Liver (tissue), 10 donors: ENCODE measurements at places on chromosomes 4 and X. TPM values are rescaled to one million over a fixed set of nuclear protein-coding genes. Genes with fewer than 3 reads are reported as not detected.

- DNase-seq = no peak
Observed at GRCh38 chr4:77072195-77072753, 3.5 kb downstream of the CCNI start.

DNA sequence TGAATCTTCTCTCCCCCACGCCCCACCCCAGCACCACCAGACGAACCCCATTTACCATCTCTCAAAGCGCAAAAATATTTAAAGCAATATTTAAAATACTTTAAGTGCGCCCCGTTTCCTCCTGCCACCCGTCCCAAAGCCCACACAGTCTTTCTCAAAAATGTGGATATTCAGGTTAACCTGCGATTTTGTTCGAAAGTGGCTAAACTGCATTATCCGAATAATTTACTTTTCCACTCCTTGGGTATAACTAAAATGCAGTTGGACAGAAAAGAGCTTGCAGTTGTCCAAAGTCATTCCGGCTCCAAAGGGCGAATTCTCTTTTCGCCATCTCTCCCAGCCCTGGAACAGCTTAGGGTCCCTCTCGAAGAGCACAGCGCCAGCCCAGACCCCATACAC, 662 bp downstream of the SMIM43 start:
- no peak for DNase-seq

DNA sequence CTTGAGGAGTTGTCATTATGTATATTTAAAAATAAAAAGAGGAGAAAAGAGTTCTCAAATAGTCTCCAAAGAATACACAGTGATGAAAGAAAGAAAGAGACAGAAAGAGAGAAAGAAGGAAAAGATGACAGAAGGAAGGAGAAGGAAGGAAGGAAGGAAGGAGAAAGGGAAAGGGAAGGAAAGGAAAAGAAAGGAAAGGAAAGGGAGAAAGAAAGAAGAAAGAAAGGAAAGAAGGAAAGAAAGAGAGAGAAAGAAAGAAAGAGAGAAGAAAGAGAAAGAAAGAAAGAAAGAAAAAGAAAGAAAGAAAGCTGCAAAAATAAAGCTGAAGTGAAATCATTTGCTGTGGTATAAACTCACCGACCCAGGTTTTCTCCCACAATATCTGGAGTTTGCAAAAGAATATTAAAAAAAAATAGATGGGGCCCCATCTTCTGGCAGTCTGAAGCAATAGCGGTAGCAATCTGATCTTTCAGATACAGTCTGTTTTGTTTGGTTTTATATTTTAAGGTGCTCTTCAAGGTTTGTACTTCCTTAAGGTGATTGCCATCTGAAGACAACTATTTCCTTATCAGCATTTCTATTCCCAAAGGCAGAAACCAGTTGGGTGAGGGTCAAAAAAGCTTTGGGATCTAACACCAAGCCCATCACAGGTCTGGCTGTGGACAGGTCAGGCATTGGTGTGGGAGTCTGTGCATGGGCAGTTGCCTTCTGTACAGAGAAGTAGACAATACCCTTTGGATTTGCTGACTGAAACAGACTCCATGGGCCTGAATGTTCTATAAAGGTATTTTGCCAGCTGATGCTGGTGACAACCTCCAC, 160.4 kb downstream of the CPEB2 start:
- DNase-seq = no peak

- DNase-seq = no peak
Observed at GRCh38 chr4:44046491-44046890, 402.1 kb downstream of the KCTD8 start.

- DNase-seq = no peak
Observed at GRCh38 chr4:38151873-38152272, 191.7 kb downstream of the PTTG2 start.

DNA sequence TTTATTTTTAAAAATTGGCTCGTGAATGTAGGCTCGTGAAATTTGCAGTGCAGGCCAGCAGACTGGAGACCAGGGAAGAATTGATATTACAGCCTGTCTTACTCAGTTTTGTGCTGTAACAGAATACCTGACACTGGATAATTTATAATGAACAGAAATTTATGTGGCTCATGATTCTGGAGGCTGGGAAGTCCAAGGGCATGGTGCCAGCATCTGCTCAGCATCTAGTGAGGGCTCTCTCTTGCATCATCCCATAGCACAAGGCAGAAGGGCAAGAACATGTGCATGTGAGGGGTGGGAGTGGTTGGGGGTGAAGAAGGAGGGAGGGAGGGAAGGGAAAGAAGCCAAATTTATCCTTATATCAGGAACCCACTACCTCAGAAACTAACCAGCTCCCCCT, 13.7 kb upstream of the CLTRN start:
- no peak for DNase-seq

DNA sequence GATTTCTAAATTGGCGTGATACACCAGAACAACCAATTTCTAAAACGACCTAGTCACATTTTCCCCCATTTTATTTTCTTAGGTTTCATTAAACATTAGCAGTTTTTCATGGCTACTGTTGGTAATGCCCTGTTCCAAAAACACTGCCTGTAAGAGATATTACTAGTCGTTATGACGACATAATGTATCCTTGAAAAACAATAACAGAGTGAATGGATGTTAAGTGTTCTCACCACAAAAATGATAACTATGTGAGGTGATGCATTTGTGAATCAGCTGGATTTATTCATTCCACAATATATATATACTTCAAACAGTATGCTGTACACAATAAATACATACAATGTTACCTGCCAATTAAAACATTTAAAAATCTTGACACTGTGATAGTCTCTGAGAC, 1147.6 kb upstream of the PCDH10 start:
- DNase-seq = no peak

GRCh38 chr4:26937567-26937966, 76.9 kb downstream of the STIM2 start:
- DNase-seq = no peak

DNA sequence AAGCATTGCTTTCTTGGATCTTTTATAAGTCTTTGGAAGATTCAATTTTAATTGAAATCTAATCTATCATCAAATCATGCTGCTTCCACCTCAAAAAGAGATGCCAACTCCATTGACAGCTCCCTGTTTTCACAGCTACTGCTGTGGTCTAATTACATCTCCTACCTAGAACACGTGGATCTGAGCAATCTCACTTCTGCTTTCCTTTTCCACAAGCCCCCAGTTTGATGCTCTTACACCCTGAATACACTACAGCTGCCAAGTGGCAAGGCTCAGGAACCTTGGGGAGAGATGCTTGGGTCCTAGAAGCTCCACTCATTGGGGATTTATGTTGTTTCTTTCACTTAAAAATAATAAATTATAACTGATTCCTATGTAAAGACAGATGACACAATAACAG, 172.0 kb downstream of the CFAP299 start:
- no peak for DNase-seq

GRCh38 chrX:100685997-100686305, 42.0 kb downstream of the SRPX2 start:
- no peak for DNase-seq

The APBB2 gene
- 4.8 TPM for polyA plus RNA-seq

The ADH1C gene
- polyA plus RNA-seq = 374 TPM

The UGT2B28 gene
- not detected for polyA plus RNA-seq
